H1 (cell line): ENCODE measurements at places on chromosomes 2 and 18. TPM values are rescaled to one million over a fixed set of nuclear protein-coding genes. Genes with fewer than 3 reads are reported as not detected.

CDH2 gene
- 53.8 and 56.5 TPM in 2 replicates for total RNA-seq

STRADB gene
- 34.9 and 37.4 TPM in 2 replicates for total RNA-seq

M1AP gene
- 4.8 and 5.1 TPM in 2 replicates for total RNA-seq

- no peak overlapping the region for H3K27ac ChIP-seq
- H3K4me1 ChIP-seq = no peaks in the 10 kb centered on the region
- H3K36me3 ChIP-seq = no peaks in the 10 kb centered on the region
- H3K27me3 ChIP-seq = no peaks in the 10 kb centered on the region
- no peak overlapping the region for H3K4me3 ChIP-seq
- no peak for DNase-seq
Observed at GRCh38 chr2:130766037-130766436, 10.7 kb downstream of the AMER3 start.

DNA sequence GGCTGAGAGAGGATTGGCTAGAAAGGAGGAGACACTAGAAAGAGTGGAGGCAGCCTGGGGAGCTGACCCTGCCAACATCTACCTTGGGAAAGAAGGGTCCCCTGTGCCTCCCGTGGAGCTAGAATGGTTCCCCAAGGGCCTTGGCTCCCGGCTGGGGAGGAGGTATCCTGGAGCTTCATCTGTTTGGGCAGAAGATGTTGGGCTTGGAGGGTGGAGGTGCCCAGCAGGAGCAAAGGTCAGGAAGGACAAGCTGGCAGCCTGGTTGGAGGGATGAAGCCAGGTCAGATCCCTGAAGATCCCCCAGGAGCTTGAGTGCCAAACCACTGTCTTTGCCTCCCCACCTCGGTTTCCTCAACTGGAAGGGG lies 2.9 kb downstream of the ATP6V1B1 start:
- peak overlapping the region; percentile 29; the same call in 1 of the 2 replicates for H3K4me3 ChIP-seq
- no peak overlapping the region for H3K27ac ChIP-seq
- DNase-seq = no peak
- H3K4me1 ChIP-seq = peaks cover 28% of the 10 kb centered on the region
- H3K36me3 ChIP-seq = no peaks in the 10 kb centered on the region
